ENCODE measurements at places on chromosomes 4 and X. TPM values are rescaled to one million over a fixed set of nuclear protein-coding genes. Genes with fewer than 3 reads are reported as not detected.
A peak's percentile ranks its signal among the peaks of the same experiment; 100 is the strongest.

DNA sequence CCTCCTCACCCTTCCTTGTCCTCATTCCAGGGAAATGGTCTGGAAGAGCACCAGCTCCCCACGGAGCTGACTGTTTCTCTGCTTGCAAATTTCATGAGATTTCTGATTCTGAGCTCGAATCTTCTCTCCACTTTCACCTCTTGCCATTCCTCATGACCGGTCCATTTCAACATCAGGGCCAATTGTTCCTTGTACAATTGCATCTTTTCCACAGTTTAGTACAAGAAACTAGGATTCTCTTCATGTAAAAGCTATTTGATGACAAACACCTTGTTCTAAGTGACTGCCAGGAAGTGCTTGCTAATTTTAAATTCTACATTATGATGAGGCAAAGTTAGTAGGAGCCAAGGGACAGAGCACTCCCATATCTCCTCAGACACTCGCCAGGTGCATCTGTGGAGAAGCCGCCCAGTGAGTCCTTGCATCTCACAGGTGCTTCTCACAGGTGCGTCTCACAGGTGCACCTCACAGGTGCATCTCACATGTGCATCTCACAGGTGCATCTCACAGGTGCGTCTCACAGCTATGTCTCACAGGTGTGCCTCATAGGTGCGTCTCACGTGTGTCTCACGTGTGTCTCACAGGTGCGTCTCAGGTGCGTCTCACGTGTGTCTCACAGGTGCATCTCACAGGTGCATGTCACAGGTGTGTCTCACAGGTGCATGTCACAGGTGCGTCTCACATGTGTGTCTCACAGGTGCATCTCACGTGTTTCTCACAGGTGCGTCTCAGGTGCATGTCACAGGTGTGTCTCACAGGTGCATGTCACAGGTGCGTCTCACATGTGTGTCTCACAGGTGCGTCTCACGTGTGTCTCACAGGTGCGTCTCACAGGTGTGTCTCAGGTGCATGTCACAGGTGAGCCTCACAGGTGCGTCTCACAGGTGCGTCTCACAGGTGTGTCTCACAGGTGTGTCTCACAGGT, 3.0 kb upstream of the PDE6B start:
- DNase-seq = no peak

DNA sequence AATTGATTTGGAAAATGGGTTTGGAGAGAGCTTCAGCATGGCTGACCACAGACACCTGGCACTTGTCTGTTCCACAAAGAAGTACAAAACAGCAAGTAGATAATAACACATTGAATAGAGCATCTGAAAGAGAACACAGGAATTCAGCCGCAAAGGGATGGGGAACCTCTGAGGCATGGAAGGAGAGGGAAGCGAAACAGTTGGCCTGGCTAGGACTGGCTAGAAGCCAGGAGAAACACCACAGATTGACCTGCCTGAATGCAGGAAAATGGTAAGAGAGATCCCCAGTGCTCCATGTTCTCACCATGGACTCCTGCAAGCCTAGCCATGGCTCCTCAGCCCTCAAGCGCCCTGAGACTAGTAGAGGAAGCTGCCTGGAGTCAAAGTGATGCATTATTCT, 169.7 kb upstream of the SH3RF1 start:
- DNase-seq = no peak

GRCh38 chr4:152460488-152460887, 75.4 kb downstream of the FBXW7 start:
- peak; percentile 25 for DNase-seq

GRCh38 chrX:70026112-70026850, 23.5 kb downstream of the AWAT2 start:
- no peak for DNase-seq

DNA sequence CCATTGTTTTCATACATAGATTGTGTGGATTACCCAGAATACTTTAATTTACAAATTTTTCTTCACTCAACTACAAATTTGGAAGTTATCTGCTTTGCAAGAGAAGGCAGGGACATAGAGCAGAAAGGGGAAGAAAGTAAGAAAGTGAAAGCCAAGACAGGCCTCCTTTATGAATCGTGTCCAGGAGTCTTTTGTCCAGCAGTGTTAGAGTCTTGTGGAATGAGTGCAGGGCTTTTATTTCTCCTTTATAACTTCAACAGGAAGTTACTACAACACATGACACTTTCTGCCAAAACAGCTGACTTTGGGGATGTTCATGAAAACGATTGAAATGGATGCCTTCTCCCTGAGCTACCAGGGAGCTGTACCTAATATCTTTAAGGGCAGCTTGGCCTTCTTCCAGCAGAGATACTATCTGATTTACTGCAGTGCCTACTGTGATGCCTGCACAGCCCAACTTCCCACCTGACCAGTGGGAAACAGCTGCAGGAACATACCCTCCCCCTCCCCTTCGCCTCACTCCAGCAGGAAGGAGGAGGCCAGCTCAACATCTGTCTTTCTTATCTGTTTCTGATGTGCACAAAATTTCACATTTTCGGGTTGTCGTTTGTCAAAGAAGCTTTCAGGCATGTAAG, 557.7 kb upstream of the SLIT2 start:
- no peak for DNase-seq

DNA sequence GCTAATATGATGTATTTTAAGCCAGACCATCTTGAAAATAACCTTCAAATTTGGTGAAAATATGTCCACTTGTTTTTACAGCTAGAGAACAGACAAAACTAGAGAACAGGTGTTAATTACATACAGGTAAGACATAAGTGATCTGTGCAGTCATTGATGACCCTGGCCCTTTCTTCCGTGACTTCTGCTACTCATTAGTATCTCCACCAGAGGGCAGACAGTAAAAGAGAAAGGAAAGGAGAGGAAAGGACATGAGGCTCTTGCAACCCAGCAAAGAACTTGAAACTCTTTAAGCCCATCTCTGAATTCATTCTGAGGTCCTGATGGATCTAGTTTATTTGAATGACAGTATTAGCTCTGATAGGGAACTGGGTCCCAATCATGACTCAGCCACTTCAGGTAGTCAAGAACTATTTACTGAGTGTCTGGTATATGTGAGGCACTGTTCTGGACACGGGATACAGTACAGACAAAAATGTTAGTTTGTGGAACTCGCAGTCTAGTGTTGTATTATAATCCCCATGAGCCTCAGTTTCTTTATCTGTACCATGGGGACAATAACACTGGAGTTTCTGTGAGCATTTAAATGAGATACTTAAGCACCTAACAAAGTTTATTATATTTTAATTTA, 121.0 kb upstream of the TEX13D start:
- peak; percentile 28 for DNase-seq

DNA sequence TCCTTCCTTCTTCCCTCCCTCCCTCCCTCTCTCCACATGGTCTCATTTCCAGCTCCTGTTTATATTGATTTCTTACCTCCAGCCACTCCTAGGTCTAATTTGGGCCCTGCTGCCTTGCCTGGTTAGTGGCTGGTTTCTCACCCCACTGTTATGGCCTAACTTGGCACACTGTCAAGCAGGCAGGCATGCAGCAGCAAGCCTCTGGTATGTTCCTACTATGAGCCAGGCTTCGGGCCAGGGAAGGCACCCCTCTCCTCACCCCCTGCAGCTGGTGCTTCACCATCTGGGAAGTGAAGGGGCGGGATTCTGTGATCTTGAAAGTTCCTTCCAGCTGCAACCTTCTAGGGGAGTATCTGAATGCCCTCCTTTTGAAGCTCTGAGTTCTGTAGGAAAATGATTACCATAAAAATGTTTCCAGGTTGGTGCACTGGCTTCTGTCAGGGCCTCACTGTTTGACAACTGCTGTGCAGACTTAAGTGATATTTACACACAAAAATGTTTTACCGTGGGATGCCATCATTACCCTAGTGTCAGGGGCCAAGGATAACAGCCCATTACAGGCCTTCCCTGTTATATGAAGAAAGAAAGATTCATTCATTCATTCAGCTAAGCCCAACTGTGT, 10.1 kb upstream of the VMA21 start:
- no peak for DNase-seq

GRCh38 chr4:117641519-117641918, 392.8 kb upstream of the NDST3 start:
- no peak for DNase-seq

DNA sequence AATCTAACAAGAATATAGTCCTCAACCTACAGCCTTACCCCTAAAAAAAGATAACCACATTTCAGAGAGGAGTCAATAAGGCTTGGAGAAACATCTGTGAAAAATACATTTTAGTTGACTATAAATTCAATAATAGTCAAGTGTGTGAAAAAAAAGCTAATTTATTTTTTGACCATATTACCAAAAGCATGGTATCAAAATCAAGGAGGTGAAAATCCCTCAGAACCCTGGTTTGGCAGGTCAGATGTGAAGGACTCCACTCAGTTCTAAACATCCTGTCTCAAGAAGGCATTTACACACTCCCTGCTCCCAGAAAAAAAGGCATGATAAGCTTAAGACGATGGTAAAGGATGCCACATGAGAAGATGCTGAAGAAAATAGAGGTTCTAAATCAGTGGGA, 745.1 kb upstream of the TENM3 start:
- no peak for DNase-seq

DNA sequence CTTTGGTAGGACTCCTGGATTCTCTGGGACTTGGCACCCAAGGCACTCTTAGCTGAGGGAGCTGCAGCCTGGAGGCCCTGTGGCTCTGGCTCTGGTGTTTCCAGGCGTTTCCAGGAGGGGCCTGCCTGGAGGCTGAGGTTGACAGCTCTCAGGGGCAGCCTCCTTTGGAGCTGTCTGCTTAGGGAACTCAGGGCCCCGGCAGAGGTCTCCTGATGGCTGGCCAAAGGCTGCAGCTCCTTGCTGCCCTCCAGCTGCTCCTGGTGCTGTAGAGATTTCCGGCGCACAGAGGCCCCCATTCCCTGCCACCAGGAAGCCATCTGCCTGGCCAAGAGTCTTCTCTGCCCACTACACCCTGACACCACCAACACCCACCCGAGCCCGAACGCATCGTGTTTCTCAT, 25.3 kb upstream of the ARHGEF38 start:
- DNase-seq = no peak

DNA sequence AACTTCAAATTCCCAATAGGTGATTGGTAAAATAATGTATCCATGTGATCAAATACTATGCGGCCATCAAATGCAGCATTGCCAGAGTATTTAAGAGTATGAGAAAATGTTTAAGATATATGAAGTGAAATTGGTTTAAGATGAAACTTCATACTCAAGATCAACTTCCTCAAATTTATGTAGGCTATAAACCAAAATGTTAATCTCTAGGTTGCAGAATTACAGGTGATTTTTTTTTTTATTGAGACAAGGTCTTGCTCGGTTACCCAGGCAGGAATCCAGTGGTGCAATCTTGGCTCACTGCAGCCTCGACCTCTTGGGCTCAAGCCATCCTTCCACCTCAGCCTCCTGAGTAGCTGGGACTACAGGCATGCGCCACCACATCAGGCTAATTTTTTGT, 25.3 kb downstream of the ACSL4 start:
- DNase-seq = no peak

DNA sequence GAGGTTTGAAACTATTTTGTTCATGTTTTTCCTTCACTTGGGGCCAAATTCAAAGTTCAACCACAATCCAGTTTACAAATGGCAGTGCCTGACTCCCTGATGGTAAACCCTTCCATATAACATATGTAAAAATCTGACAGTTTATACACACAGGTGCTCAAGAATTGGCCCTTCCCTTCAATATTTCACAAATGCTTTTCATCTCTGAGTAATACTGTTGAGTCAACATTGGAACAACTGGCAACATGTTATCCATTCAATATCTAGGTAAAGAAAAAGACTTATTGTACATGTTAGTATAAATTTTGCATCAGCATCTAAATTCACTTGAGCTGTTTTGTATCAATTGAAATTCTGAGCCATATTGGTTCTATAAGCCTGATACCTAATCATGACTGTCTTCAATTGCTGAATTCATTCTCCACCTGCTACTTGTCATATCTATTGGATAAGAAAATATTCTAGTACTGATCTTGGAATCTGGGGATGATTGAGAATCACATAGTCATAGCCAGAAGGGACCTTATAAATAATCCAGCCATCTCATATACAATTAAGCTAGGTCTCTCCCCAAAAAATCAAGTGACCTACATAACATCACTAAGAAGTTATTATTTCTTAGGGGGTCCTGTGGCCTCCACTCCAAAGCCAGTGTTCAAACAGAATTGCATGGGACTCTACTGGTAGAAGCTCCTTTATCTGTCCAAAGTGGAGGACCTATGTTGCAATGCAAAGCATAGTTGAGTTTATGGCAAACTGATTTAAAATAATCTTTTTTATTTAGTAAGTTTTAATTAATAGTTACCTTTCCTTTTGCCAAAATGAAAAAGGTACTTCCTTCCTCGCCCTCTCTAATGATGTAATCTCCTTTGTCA, 61.9 kb downstream of the PRKG2 start:
- no peak for DNase-seq

- DNase-seq = no peak
These were observed 171.1 kb downstream of the SCFD2 start for GRCh38 chr4:53194727-53195126.

GRCh38 chr4:19438233-19438632, 813.5 kb upstream of the SLIT2 start:
- DNase-seq = no peak

DNA sequence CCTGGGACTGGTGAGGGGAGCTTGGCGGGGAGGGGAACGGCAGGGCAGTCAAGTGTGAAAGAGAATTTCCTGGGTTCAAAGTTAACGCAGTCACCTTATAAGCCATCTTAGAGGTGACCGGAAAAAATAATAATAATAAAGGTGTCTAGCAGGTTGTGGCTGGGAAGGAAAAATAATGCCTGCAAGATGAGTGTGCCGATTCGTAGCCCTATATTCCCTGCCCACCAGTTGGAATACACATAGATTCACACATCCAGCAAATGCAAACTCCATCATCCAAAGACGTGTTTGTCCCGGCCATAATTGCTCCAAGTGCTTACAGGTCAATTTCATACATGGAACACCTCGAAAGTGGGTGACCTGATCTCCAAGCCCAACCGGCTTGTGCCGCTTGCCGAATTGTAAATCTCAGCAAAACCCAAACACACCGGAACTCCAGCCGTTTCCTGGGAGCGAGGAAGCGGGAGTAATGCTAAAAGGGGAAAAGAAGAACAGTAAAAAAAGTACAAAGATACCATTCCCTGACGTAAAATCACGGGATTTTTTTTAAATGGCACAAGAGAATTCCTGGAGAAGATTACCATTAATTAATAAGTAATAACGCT, 1.3 kb upstream of the FAT1 start:
- no peak for DNase-seq

GRCh38 chr4:76488888-76489685, 54.1 kb downstream of the SHROOM3 start:
- DNase-seq = no peak

- no peak for DNase-seq
These were observed 13.5 kb downstream of the MAOB start for GRCh38 chrX:43868791-43869190.

DNA sequence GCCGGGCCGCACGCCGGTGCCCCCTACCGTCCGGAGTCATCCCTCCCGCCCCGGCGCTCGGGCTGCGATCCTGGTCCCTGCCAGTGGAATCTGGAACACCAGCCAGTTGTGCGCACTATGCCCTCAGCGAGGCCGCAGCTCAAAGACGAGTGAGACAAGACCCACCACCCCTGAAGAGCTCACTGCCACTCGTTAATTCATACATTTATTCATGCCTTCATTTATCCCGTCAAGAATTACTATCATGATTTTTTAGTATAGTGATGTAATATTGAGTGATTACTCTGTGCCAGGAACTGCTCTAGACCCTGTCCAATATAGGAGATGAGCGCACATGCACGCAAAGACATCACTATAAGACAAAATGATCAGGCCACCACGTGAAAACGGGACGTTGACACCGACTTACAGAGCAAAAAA, 247 bp upstream of the PPA2 start:
- DNase-seq = peak; percentile 79

Gene PDLIM5
- total RNA-seq = 52.8 TPM

Gene PCYT1B
- 15.9 TPM for total RNA-seq

Gene FAM9C
- not detected for total RNA-seq

Gene RNF212
- total RNA-seq = not detected

Gene TENM3
- not detected for total RNA-seq

Gene PLXNB3
- 1.2 TPM for total RNA-seq

Gene FHIP1A
- total RNA-seq = 2.9 TPM

Data from HepG2 (cell line).